ENCODE measurements at places on chromosomes 2 and 18. TPM values are rescaled to one million over a fixed set of nuclear protein-coding genes. Genes with fewer than 3 reads are reported as not detected.

TUBB8B gene
- total RNA-seq = not detected

CPO gene
- total RNA-seq = not detected

UGT1A6 gene
- total RNA-seq = 0.27 TPM

KHK gene
- total RNA-seq = 4.0 TPM

ASNSD1 gene
- total RNA-seq = 15.1 TPM

SAP130 gene
- 19.1 TPM for total RNA-seq

SCN3A gene
- total RNA-seq = 1.1 TPM

FOXI3 gene
- total RNA-seq = not detected

- no peak for DNase-seq
Observed at GRCh38 chr2:46702537-46702936, 213.1 kb downstream of the MCFD2 start.

DNA sequence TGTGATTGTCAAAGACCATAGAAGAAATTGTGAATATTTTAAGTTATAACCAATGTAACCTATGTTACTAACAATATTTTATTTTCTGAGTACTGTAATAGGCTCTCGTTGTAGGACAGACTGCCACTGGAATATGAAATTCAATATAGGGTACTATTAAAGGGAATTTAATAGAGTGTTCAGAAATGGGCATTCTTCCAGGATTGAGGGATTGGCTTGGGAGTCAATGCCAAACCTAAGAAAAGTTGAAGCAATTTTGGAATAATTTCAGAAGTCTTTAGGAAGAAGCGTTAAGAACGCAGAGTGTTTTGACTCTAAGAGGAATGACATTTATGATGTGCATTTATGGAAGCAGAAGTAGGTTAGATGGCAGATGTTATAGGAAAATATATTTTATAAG, 79.0 kb downstream of the ACVR2A start:
- no peak for DNase-seq

DNA sequence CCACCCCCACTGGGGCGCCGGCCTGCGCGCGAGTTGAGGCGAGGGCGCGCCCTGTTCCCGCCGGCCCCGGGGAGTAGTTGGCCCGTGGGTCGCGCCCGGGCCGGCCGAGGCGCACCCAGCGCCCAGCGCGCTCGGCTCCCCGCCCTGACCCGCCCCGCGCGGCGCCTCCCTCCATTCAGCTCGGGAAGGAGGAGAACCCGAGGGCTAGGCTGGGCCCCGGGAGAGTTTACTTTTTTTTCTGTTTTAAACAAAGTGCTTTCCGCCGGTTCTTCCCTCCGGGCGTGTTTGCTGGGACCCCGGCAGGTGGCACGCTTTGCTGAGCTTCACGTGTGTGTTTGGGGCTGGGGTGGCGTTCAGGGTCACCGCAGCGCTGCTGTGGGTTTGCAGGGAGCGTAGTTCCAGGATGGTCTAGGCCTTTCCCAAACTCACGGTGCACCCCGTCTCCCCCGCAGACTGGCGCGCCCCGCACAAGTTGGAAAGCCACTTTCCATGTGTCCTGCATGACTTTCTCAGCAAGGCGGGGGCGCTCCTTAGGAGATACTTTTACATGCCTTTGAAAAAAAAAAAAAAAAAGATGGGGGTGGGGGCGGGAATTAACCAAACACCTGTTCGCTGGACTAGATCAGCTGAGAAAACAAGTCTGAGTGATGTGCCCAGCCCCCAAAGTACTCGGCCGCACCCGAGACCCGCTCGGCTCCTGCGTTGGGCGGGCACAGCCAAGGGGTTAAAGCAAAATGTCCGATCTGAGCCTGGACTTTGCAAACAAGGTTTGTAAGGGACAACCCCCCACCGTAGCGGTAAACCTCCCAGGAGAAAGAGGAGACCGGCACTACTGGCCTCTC, 825 bp downstream of the ITGA6 start:
- DNase-seq = no peak

GRCh38 chr2:195343540-195343939, 313.5 kb upstream of the SLC39A10 start:
- no peak for DNase-seq

DNA sequence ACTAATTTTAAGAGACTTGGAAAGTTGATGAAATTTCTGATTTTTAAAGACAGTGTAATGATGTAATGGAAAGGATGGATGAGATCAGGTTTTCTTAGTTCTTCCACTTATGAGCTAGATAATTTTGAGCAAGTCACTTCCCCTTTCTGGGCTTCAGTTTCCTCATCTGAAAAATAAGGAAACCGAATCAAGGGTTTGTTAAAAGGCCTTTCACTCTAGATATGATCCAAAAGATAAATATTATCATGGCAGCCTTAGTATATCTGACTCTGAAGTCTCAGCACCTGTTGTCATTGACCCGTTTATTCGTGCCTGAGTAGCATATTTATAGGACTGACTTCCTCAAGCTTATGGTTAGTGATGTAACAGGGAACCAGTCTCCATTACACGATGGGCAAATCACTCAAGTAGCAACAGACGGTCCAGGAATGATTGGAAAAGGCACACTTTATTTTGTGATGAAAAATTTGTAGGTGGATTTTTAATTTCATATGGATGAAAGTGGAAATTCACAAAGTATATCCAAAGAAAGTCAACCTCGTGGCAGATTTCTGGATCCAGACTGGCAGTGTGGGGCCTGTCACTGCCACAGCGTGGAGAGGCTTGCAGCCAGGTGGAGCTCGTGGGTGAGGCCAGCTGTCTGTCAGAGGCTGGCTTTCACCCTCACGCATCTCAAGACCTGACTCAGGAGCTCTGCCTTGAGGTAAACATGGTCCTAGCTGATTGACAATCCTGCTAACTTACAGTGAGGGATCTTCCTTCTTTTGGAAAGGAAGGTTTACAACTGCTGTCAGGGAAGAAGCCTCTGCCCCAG, 137.9 kb upstream of the CXCR4 start:
- peak; percentile 61 for DNase-seq

GRCh38 chr2:199663157-199663556, 187.8 kb downstream of the FTCDNL1 start:
- no peak for DNase-seq

GRCh38 chr2:167191588-167191987, 303.3 kb downstream of the XIRP2 start:
- no peak for DNase-seq

- DNase-seq = no peak
Observed at GRCh38 chr2:239544143-239544917, 143.5 kb upstream of the HDAC4 start.

DNA sequence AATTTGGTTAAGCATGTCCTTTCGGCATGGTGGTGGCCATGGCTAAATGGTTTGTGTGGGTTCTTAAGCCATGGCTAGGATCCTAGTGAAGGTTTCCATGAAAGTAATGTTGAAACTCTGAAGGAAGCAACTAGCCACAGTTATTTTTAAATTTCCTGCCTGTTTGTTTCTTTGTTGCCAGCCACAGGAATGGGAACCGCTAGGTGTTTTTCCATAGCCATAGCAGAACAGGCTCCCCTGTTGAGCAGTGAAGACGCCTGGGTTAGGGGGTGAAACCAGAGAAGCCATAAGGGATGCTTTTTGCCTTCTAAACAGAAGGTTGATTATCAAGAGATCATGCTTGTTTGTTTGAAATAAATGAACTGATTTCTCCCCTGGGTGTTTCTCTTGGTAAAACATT, 60.1 kb upstream of the CHMP1B start:
- no peak for DNase-seq

- DNase-seq = no peak
Observed at GRCh38 chr2:117703858-117704257, 110.6 kb upstream of the DDX18 start.

DNA sequence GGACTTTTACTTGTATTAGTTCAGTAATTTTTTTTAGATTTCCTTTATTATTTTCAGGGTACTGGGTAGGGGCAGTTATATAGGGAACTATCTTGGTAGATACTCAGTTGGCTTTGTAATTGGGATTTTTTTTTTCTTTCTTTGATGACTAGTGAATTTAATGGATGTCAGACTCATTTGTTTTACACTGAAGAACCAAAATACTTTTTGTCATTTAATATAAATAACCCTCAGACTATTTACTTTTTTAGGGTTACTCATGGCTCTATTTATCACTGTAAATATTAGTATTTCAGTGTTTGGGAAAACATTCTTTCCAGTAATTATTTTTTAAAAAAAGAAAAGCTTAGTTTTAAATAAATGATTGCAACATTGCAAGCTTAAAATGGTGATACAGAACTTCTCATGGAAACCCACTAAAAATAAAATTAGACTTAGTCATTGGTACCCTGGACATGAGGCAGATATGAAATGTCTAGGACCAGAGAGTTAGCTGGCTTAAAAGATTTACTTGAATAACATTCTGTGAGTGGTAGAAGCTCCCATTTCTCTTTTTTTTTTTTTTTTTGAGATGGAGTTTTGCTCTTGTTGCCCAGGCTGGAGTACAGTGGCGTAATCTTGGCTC, 74.4 kb upstream of the CYP20A1 start:
- no peak for DNase-seq

DNA sequence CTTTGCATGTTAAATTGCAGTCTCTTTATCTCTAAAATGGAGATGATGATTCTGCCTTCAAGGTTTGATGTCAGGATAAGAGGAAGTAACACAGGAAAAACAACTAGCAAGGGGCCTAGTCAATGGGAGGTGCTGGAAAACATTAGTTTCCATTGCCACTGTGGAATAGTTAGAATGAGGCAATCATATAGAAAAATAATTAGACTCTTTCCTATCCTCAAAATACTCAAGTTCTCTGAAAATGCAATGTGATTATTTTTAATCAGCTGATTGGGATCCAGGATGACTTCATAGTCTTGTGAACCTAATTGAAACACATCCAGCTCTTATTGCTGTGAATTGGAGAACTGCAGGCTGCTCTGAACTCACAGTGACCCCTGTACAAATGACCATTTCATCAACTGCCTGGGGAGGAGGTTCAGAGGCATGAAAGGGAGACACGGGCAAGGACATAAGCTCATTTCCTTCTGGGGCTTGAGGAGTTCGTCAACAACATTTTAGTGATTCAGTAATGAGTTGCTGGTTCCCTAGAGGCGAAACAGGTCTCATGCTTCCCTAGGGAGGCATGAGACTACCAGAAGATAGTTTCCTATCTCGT, 422.5 kb downstream of the LPIN1 start:
- DNase-seq = no peak

GRCh38 chr18:48947560-48947959, 3.2 kb downstream of the SMAD7 start:
- DNase-seq = no peak

DNA sequence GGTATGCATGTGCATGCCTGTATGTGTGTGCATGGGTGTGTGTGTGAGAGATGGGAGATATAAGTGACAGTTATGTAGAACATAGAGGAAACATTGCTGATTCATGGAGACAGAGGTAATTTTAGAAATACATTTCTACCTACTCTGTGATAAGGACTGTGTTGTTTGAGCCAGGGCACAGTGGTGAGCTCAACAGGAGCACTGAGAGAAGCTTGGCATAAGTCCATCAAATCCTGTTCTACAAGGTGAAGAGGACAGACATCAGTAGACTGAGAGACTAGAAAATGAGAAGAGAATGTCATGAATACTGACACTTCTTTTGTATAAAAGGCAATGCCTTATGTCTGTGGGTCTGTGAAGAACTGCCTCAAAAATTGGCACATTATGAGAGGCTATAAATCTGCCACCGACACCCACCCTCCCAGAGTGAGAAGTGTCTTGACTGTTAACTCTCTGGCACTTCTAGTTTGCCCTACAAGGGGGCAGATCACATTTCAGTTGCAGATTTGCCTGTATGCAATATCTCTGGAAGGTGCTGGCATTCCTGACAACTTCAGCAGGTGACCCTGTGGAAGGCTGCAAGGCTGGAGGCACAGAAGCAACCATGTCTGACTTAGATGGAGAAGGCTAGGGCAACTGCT, 962.3 kb upstream of the NRXN1 start:
- no peak for DNase-seq

DNA sequence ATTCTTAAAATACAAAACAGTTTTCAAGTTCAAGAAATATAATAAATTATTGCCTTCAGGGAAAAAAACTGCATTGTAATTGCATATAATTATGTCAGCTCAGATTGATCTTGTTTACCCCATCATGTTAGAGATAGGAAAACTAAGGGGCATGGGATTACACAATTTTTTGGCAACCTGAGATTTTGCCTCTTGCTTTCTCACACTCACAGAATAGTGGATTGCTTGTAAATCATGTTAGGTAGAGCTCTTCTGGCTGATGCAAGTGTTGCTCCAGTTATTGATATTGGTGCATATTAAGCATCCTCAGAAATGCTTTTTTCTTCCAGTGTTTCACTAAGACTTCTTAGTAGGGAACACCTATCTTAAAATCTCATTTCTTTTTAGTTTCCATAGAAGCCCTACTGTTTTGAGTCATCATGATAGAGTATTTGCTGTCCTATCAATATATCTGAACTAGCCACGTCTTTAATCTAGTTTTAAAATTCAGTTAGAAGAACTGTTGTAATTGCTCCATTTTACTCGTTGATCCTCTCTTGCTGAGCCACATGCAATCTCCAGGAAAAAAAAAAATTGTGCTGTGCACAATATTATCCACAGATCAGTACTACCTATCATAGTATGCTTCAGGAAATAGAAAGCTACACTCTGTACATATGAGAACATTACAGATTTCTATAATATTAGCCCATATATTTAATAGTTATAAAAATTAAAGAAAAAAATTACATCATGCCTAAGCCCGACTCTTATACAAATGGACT, 393.1 kb downstream of the LRP1B start:
- no peak for DNase-seq

DNA sequence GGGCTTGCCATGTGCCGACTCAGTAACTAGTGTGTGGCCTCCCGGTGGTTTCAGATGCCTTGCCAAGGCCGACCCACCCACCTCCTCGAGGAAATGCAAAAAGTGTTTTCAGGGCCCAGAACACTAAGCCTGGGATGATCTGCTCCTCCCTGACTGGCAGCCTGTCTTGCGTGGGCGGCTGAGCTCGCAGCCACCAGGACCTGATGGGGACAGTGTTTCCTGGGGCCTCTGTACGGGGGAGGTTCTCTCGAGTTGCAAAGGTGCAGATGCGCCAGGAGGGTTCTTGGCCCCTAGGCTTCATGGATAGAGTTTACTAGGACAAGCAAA, 85.2 kb downstream of the GLI2 start:
- no peak for DNase-seq

DNA sequence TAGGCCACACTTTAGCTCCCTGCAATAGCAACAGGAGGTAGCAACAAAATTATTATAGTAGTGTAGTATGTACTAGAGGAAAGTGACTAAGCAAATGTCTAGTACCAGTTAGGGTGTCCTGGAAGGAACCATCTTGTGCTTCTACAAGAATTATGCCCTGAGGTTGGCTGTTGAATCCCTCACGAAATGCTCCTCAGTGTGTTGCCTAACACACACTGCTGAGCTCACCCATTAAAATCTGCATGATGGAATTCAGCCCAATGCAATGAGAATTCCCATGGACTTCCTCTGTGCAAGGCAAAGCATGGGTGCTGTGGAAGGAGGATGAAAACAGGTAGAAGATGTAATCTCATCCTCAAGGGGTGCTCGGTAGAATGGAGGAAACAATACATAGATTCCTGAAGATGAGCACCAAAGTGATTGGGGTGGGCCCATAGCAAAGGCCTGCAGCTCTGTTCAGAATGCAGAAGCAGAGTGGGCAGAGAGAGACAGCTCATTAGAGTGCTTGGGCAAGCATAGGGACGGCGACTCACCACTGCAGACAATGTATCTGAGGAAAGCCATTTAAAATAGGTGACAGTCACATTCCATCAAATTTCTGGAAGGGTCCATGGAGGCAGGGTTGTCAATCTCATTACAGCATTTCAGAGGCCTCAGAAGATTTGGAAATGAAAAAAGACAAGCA, 1.2 kb upstream of the UGT1A7 start:
- no peak for DNase-seq

GRCh38 chr2:122523143-122523542, 767.7 kb downstream of the TSN start:
- DNase-seq = no peak

Measured in hematopoietic multipotent progenitor cell (in vitro differentiated cells).